SIG-M5 (cell line): ENCODE measurements at places on chromosomes 3 and 15.

DNA sequence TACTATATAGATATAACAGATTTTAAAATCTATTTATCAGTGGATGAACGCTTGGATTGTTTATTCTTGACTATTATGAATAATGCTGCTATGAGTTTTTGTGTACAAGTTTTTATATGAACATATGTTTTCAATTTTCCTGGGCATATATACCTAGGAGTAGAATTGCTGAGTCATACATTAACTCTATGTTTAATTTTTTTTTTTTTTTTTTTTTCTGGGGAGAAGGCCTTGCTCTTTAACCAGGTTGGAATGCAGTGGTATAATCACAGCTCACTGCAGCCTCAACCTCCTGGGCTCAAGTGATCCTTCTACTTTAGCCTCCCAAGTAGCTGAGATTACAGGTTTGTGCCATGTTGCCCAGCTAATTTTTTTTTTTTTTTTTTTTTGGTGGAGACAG is 9.1 kb downstream of the CIDEC start:
- DNase-seq, result no peak

DNA sequence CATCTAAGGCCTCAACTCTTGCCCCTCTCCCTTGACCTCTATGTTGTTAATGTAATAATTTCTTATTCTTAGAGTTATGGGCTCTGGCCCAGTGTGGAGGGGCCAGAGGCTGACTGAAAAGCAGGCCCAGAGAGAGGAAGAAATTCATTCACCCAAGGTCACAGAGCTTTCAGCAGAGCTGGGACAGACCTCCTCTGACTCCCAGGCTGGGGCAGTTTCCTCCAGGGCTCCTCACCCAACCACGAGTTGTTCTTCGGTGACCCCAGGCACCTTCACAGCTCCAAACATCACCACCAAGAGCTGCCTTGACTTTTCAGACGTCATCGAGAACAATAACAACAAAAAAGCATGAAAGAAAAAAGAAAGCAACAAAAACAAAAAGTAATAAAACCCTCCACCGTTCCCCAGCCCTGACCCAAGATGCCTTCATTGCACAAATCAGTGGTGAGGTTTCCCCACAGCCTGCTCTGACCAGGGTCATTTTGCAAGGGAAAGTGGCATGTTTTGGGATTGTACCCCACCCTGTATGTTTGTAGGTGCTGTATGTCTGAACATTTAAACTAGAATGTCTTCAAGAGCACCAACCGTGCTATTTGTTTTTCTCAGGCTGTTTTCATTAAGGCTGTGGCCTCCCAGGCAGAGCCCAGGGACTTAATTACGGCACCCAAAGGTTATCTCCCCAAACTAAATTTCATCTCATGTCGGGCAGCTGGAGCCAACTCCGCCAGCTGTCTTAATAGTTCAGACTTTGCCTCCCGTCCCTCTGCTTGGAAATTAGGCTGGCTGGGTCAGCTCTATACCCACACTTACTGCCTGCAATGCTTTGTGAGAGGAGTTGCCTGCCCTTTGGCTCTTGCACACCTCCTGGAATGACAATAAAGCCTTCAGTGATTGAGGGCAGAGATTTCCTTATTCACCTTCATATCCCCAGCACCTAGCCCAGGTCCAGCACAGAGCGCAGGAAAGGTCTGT is 173.8 kb downstream of the RPLP1 start:
- no peak for DNase-seq

DNA sequence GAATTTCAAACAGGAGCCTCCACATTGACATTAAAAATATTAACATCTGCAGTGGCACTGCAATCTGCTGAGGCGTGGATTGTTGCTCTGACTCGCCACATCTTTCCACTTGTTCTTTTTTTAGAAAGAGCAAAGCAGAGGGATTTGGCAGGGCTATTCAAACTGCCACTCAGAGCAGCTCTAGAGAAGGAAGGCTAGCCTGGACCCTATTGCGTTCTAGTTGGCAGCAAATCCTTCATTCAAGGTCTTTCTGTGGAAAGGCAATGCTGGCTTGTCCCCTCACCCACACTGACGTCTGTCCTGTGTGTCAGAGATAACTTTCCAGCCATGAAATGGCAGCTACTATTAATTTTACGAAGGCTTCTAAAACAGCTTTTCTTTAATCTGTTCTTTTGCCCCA is 483.2 kb upstream of the SGO1 start:
- no peak for DNase-seq

- DNase-seq, result no peak
Observed at GRCh38 chr3:146557745-146558144, 13.3 kb upstream of the PLSCR1 start.

DNA sequence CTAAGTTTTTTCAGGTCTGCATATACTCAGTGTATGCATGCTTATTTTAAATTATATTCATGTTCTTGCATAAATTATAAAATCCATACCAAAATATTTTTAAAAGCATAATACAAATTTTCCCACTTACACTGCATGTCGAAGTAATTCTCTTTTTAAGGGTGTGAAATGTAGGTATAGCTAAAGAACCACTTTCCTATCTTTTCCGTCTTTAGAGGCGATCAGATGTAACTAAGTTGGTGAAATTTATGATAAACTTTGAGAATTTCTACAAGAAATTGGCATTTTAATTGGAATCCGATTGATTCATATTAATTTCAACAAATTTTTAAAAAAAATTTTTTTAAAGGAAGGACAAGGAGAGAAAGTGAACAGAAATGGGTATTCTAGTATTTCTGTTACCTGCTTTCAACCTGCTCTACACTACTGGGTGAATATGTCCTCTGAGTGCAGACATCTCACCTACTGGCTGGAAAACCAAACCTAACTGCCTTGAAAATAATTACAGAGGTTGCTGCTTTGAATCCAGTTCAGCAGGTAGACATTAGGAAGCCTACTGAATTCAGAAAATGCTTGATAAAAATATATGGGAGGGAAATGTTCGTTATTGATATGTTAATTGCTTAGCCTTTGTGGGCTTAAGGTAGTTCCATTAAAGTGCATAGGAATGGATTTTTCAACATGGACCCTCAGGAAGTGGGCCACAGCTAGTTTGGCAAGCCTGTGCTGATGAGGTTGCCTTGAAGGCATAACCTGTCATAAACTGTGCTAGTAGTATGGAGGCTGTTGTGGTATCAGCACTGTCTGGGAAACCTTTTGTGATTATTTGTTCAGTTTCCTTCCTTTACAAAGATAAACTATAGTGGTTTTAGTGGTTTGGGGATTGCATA is 5.1 kb downstream of the TRIM71 start:
- DNase-seq, result no peak

- no peak for DNase-seq
Observed at GRCh38 chr15:68775671-68776476, 44.8 kb downstream of the ANP32A start.

DNA sequence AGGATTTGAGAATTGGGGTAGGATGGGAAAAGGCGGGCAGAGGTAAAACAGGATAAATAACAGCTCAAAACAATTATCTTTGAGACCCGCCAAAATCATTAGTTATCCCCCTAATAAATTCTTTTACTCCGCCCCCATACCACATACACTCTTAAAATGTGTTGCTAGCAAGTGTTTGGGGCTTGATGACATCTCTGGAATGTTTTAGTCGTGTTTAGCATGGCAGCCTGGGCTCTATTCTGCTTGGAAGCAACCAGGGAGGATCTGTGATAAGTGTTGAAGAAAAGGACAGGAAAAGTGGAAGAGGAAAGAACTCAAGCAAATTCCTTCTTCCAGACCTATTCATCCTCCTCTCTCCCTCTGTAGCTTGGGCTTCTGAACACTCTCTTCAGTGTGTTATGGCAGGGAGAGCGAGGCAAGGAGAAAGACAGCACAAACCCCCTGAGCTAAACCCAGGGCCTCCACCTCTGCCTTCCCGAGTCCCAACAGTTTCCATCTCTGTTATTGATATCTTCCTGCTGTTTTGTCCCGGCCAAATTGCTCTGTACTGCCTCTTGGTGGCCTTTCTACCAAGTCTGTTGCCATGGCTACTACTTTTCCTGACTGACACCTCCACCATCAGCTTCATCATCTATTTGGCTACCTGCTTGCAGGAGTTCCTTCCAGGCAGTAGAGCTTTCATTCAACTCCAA is 135.8 kb downstream of the RPL22L1 start:
- no peak for DNase-seq

DNA sequence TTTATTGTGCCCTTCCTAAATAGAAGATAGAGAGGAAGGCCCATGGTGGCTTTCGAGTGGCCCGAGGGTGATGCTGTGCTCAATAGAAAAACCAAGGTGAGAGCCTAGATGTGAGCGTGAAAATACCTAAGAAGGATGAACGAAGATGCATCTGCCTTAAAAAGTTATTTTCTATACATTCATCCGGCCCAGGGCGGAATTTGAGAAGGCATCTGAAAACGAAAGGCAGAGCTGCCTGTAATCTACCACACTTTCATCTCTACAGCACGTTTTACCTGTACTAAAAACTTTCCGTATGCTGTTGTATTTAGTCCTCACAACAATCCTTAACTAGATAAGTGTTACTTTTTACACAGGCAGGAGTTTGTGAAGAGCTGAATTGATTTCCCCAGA is 1.4 kb downstream of the DUT start:
- DNase-seq, result no peak

DNA sequence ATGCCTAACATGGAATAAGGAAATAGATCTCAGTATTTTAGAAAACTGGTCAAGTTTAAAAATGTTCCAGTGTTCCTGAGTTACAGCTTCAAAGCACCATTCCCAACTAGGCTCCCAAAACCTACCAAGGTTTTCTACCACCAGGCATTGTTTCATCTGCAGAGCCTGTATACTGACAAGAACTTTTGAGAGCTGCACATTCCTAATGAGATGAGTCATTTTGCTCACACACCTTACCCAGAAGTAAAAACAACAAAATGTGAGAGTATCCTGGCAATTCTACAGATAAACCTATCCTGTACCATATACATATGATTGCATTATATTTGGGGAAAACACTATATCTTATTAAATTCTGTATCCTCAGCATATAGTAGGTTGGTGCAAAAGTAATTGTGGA is 90.7 kb downstream of the ATP8B4 start:
- DNase-seq, result no peak

GRCh38 chr15:55770806-55771205 is 27.9 kb upstream of the PRTG start:
- DNase-seq, result no peak

GRCh38 chr3:135229018-135229495 is 434.0 kb downstream of the EPHB1 start:
- DNase-seq, result no peak

DNA sequence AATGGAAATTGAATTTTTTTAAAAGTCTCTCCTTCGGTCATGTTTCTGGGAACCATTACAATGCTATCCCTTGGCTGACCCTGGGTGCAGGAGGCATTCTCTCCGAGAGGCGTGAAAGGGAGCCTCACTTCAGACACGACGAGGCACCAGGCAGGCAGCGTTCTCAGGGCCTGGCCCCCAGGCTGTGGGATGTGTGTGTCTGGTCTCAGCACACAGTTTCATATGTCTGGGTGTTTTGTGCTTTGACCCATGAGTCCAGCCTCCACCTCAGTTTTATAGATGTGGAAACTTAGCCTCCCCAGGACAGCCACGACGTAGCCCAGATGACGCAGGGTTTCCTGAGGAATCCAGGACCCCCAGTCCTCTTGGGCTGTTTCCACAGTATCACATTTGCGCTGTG is 34.0 kb downstream of the FGD5 start:
- no peak for DNase-seq

DNA sequence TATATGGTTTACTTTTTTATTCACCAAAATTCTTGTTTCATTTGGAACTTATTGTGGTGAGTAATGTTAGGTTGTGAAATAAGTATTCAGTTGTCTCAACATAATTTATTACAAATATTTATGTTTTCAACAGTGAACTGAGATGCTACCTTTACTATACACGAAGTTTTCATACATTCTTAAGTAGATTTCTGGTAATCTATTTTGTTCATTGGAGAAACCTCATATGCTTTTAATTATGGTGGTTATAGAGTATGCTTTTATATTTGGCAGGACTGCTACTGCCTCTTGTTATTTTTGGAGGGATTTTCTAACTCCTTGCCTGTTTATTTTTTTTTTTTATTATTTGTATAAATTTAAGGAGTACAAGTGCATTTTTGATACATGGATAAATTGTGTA is 253.1 kb downstream of the NLGN1 start:
- DNase-seq, result no peak

- DNase-seq, result no peak
Observed at GRCh38 chr15:73889053-73889761, 15.8 kb downstream of the TBC1D21 start.

- DNase-seq, result no peak
Observed at GRCh38 chr15:42092398-42093318, 1.7 kb downstream of the PLA2G4D start.

DNA sequence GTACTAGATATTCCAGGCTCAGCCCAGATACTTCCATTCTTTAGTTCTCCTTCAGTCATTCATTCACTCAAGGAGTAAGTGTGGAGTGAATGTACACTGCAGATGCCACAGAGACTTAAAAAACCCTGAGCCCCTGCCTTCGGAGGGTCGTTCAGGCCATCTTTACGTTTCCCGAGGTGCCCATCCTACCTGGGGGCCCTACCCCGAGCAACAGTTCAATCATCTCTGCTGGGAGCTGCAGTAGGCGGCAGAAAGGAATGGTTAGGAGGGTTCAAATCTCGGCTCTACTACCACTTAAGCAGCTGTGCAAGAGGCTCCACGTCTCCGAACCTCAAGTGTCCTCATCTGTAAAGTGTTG is 613 bp downstream of the SEC13 start:
- no peak for DNase-seq

- no peak for DNase-seq
Observed at GRCh38 chr15:96088650-96089049, 241.8 kb upstream of the NR2F2 start.

DNA sequence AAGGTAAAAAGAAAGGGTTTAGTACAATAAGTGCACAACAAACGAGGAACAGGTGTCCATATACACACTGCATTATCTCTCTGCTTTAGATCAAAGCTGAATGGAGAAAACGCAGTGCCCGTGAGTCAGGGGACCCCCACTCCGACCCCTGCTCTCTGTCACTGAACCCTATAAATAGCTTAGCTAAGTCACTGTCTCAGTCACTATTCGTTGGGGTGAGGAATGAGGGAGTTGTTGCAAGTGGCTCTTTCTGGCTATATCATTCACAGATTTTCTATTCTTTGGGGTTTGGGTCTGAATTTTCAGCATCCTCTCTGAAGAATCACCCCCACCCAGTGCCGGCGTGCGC is 458 bp upstream of the STAC start:
- no peak for DNase-seq
